ENCODE measurements at places on chromosomes 12 and 14. TPM values are rescaled to one million over a fixed set of nuclear protein-coding genes. Genes with fewer than 3 reads are reported as not detected.
A peak's percentile ranks its signal among the peaks of the same experiment; 100 is the strongest.

DNA sequence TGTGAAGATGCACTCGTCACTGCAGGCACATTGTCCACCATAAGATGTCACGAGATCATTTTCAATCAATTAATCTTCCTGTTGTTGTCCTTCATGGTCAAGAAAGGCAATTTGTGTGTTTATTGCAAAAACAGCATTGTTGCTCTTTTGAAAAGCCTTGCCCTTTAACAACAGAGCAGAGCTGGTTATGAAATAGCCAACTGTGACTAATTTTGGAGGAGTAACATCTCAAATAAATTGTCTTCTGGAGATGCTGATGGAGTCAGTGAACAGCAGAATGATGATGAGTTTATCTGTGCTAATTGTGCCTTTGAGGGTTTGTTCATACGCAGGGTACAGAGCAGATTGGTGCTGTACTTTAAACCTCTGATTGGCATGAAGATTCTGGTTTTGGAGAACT is 88.3 kb upstream of the E2F7 start:
- DNase-seq, result no peak

- no peak for DNase-seq
These were observed 33.8 kb downstream of the ERG28 start for GRCh38 chr14:75626863-75627262.

- no peak for DNase-seq
These were observed 94.7 kb upstream of the GSC start for GRCh38 chr14:94864387-94865195.

The LRFN5 gene
- 1.3 TPM for total RNA-seq

DNA sequence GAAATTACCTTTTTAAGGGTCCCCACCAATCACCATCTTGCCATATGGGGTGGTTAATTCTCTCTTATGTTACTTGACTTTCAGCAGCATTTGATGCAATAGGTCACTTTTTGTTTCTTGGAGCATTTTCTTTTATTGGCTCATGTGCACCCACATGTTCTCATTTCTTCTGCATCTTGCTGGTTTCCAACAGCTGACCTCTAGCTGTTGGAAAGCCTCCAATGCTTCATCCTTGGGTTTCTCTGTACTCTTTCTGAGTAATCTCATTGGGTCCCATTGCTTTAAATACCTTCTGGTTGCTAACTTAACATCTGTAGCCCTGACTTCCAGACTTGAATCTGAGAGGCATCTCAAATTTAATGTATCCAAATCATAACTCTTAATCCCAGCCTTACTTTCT is 116.8 kb downstream of the CRADD start:
- no peak for DNase-seq

DNA sequence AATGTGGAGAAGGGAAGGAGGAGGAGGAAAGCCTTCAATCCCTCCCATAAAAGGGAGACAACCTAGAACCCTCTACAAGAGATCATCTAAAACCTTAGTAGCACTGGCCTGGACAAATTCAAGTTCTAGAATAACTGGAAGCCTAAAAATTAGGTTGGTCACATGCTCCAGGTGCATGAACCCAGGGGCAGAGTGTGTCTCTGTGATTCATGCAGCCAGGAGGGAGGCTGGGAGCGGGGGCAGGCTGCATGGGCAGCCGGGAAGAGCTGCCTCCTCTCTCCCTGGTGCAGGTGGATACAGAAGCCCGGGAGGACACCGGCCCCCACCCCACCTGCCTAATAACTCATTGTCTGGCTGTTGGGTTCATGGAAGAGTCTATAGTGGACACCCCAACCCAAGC is 38.6 kb downstream of the CCDC85C start:
- no peak for DNase-seq

GRCh38 chr12:83801972-83802371 is 1110.6 kb downstream of the SLC6A15 start:
- DNase-seq, result no peak

DNA sequence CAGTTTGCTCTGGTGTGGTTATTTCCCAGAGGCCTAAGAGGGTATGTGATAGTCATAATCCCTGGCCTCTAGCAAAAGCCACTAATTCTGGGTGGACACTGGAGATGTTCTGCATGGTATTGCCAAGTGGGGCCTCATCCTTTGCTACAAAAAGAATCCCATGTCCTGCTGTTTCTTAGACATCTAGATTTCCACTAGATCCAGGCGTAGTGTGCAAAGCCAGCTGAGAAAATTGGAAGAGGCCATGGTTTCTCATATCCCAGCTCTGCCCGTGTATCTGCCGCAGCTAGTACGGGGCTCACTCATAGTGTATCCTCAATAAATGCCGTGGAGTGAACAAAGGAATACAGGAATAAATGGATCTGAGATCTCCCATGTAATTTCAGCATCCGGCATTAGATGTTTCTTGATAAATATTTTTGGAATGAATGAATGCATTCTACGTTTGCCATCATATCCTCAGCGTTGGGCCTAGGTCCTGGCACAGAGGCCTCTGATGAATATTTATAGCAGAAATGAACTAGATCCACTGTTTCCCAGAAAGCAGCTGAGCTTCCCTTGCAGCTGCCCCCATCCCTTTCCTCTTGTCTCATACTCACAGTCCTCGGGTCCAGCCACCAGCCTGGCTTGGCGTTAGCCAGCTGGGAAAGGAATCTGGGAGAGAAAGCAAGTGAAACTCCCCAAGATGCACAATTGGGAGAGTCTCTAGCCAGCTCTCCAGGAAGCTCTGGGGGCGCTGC is 76.3 kb upstream of the NOS1 start:
- no peak for DNase-seq

- peak; percentile 59 for DNase-seq
These were observed 379.6 kb downstream of the LRIG3 start for GRCh38 chr12:58540480-58541299.

GRCh38 chr12:89098441-89099112 is 253.7 kb downstream of the DUSP6 start:
- no peak for DNase-seq

DNA sequence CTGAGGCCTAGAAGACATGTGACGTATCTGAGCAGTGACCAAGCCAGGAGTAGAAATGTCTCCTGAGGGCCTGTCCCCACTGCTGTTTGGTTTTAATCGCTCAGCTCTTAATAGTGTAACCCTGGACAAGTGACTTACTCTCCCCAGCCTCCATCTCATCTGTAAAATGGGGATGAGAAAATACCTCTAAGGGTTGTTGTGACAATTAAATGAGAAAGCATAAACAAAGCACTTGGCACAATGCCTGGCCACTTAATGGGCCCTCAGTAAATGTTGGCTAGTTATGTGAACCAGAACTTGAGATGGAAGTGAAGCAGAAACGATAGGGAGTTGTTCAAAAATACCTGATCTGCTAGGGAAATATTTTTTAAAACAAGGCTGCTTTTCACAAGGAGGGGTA is 58.2 kb downstream of the HMGA2 start:
- DNase-seq, result no peak

- DNase-seq, result no peak
These were observed 13.7 kb upstream of the PLEKHH1 start for GRCh38 chr14:67519406-67519805.

DNA sequence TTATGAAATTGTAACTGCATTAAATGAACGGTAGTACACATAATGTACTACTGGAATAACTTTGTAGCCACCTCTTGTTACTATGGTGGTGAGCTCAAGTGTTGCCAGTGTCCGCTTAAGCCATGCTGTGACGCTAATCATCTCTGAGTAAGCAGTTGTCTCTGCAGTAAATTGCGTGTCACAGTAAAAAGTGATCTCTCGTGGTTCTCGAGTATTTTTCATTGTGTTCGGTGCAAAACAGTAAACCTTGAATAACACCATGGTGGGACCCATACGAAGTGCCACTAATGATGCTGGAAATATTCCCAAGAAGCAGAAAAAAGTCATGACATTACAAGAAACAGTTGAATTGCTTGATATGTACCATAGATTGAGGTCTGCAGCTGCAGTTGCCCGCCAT is 524.8 kb downstream of the SOX5 start:
- no peak for DNase-seq

The TMEM119 gene
- 13.4 TPM for total RNA-seq

GRCh38 chr14:63922696-63923421 is 70.1 kb downstream of the SYNE2 start:
- peak; percentile 49 for DNase-seq

The PHLDA1 gene
- total RNA-seq, result 12.2 TPM

The TMEM106C gene
- 39.3 TPM for total RNA-seq

- DNase-seq, result no peak
These were observed 130.8 kb upstream of the FLRT2 start for GRCh38 chr14:85399186-85399585.

The NFYB gene
- 31.2 TPM for total RNA-seq

- DNase-seq, result no peak
These were observed 46.6 kb downstream of the SLC17A8 start for GRCh38 chr12:100403446-100403845.

DNA sequence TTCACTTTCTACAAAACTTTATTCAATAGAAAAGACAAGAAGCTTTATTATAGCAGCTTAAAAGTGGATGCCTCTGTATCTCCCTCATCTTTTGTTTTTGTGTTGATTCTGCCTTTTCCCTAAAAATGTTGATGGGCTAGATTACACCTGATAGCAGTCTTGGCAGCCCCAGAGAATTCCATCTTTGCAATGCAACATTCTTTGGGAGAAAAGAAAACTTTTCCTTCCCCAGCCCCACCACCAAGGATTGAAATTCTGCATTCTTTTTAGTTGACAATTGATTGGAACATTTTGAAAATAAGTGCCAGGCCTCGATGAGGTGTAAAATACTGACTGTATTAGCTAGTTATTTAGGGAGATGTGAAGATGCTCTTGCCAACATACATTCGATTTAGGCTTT is 306.8 kb upstream of the G2E3 start:
- DNase-seq, result no peak

GRCh38 chr12:92193846-92194245 is 48.2 kb upstream of the BTG1 start:
- DNase-seq, result no peak

DNA sequence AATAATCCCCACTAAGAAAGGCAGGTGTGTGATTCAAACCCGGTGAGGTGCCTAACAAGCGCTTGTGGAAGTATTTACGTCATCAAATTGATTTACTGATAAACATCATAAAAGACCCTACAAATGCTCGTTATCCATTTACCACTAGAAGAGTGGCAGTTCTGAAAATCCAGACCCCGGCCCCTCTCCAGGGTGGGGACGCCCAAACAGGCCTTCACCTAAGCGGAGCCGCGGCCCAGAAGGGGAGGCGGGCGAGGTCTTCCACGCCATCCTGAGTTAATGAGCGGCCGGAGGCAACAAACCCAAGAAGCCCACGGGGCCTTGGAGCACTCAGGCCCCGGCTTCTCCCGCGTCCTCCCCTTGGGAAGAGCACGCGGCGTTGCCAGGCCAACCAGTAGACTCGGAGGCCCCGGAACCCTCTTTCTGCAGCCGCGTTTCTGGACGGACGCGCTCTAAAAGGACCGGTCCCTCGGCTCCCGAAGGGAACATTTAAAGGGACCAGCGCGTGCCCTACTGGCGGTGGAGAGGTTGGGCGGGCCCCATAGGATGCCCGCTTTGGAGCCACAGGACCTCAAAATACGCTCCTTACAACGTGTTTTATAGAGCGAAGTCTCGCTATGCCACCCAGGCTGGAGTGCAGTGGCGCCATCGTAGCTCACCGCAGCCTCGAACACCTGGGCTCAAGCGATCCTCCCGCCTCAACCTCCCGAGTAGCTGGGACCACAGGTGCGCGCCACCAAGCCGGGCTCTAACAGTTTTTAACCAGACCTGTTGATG is 3.5 kb downstream of the PTPN21 start:
- peak; percentile 81 for DNase-seq

GRCh38 chr12:95227818-95228356 is 10.3 kb downstream of the VEZT start:
- no peak for DNase-seq

DNA sequence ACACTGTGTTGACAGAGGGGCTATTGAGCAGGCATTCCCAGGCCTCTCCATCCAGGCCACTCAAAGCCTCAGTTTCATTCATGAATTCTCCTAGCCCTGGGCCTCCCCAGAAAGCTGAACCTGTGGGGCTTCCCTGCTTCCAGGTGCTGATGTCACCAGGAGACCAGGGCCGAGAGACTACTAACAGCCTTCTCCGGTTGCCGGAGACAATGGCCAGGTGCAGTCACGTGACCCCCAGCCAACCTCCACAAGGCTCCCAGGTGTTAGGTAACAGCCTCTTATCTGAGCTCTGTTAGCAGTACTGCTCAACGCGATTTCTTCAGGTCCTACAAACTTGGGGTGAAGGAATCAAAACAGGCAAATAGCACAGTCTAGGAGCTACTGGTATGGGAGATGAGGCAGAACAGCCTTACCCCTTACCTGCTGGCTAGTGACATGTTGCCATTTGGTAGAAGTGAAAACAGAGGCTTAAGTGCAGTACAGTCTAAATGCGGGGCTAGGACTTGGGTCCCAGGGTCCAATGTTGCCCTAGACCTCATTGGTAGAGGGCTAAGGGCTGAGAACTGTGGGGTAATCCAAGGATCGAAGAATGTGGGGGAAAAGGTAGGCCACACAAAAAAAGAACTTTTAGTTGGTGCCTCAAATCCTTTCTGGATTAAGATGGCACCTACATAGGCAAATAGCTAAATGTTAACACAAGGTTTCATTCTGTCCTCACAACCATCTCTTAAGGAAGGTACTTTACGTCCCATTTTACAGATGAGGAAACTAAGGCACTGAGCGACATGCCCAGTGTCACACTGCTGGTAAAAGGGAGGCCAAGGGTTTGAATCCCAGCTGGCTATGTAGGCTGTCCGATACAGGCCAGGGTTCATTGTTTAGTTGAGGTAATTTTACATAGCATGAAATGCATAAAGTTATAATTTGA is 3.8 kb downstream of the CCDC88C start:
- DNase-seq, result peak; percentile 85

The CCDC196 gene
- not detected for total RNA-seq

- DNase-seq, result no peak
These were observed 22.8 kb upstream of the RASSF3 start for GRCh38 chr12:64587447-64587846.

DNA sequence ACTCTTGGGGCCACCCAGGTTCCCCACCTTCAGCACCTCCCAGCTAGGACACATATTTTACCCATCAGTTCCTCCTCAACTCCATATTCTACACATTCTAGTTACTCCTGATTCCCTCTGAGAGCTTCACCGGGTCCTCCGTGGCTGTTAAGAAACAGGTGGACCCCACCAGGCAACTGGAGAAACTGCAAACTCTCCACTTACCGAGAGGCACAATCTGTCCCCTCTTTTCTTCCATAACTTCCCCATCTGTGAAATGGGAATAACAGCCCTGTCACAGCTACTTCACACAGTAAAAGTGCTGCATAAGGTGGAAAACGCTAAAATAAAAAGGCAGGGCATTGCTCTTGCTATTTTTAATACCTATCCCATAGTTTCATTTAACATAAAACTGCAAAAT is 1.5 kb downstream of the SLC7A8 start:
- no peak for DNase-seq

- no peak for DNase-seq
These were observed 11.0 kb downstream of the IRAK3 start for GRCh38 chr12:66199831-66200509.
